Hair follicle dermal papilla cell (primary cell): ENCODE measurements at places on chromosomes 6 and 20. TPM values are rescaled to one million over a fixed set of nuclear protein-coding genes. Genes with fewer than 3 reads are reported as not detected.

GLP1R gene
- total RNA-seq = not detected in 2 replicates

SLC35B3 gene
- 22.7 and 24.8 TPM in 2 replicates for total RNA-seq

ZNF512B gene
- 18.5 and 23.9 TPM in 2 replicates for total RNA-seq

CFAP61 gene
- total RNA-seq = 0.12 TPM in 1 of 2 replicates, not detected in the other

KHDRBS2 gene
- total RNA-seq = not detected in 2 replicates

DEFB129 gene
- not detected in 2 replicates for total RNA-seq

EFCAB8 gene
- under 0.01 TPM in 1 of 2 replicates, not detected in the other for total RNA-seq

GMPR gene
- total RNA-seq = 4.9 and 5.7 TPM in 2 replicates

GTF3C6 gene
- 16.2 and 26.2 TPM in 2 replicates for total RNA-seq

ECT2L gene
- not detected in 2 replicates for total RNA-seq

ELOVL4 gene
- 5.7 and 7.6 TPM in 2 replicates for total RNA-seq

FUT9 gene
- not detected in 2 replicates for total RNA-seq

GPSM3 gene
- 3.1 and 4.7 TPM in 2 replicates for total RNA-seq

HLA-DRB1 gene
- 0.12 and 3.1 TPM in 2 replicates for total RNA-seq

TXLNB gene
- total RNA-seq = 0.24 and 2.9 TPM in 2 replicates

DNAH8 gene
- total RNA-seq = under 0.01 TPM in 1 of 2 replicates, not detected in the other

SPDEF gene
- total RNA-seq = under 0.01 TPM in 1 of 2 replicates, not detected in the other

PBX2 gene
- 28.9 and 34.7 TPM in 2 replicates for total RNA-seq

DPPA5 gene
- not detected in 2 replicates for total RNA-seq

LIN28B gene
- not detected in 2 replicates for total RNA-seq

SMIM29 gene
- total RNA-seq = 17.0 and 24.3 TPM in 2 replicates

MPC1 gene
- total RNA-seq = 20.3 and 23.1 TPM in 2 replicates

FAM162B gene
- 0.61 and 0.81 TPM in 2 replicates for total RNA-seq
